ENCODE measurements at places on chromosomes 4 and X.

- no peak for DNase-seq
Measured at GRCh38 chrX:30642642-30643041, 10.6 kb upstream of the GK start.

DNA sequence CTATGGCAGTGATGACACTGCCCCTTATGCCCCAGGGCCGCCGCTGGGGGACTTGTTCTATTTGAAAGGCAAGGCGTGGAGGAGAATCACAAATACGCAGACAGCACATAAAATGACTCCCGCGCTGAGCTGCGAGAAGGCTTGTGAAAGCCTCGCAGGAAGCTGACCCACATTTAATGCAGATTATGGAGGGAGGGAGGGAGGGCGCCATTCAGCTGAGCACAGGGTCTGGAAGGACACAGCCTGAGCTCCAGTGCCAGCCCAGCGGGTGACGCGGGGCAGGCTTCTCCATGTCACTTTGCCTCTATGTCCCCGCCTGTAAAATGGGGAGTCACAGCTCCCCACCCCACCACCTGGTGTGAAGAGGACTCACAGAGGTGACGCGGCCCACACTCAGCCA, 14.3 kb downstream of the ABLIM2 start:
- DNase-seq: no peak

DNA sequence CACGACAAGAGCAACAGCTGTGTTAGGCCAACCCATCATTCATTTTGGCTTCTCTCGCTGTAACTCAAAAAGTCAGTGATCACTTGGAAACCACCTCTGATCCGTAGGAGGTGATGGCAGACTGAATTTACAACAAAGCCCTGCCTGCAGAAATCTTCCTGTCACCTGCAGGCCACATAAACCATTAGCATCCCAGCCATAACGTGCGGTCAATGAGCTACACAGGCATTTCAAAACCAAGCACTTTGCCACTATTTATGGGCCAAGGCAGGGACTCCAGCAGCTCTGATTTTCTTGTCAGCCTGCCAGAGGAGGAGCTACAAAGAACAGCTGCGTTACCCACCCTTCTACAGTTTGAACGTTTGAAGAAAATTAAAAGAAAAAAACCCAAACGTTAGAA, 228.1 kb upstream of the PPARGC1A start:
- no peak for DNase-seq

DNA sequence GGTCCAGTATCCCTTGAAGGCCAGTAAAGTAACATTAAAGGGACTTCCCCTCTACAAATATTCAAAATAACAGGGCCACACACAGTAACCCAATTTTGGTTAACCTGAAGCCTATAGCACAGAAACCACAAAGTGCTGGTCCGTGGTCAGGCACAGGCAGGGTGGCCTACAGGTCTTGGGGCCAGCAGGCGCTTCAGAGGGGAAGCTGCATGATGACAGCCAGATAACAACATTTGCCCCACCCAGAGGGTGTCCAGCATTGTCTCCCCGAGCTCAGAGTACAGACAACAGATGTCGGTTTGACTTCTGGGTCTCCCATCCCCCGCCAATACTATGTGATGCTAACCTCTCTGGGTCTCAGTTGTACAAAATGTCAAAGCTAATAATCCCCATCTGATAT, 51.1 kb downstream of the SH3KBP1 start:
- no peak for DNase-seq

GRCh38 chr4:23481566-23481965, 408.3 kb downstream of the PPARGC1A start:
- DNase-seq: no peak

GRCh38 chr4:103100691-103101090, 1.1 kb upstream of the BDH2 start:
- DNase-seq: no peak

DNA sequence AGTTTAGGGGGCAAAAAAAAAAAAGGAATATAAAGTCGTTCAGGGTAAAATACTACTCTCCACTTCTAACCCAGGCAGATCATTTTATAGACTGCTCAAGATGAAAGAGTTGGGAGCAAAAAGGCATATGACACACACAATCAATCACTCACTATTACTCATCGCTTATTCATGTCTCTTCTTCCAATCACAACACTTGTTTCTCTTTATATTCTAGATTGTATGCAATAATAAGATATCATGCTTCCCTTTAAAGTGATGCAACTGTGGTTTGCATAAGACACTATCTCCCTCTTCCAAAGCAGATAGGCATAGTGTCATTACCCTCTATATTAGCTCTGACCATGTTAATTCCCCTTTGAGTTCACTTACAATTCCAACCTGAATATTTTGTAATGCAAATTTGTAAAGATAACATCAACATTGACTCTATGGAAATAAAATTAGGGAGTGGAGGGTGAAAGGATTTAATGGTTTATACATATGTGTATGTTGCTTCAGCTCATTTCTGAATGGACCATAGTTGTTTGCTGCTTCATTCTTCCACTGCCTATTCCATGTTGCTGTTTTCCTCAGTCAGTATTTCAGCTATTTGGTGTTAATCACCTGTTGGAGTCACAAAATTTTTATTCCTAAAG, 154.9 kb upstream of the EPHA5 start:
- no peak for DNase-seq

DNA sequence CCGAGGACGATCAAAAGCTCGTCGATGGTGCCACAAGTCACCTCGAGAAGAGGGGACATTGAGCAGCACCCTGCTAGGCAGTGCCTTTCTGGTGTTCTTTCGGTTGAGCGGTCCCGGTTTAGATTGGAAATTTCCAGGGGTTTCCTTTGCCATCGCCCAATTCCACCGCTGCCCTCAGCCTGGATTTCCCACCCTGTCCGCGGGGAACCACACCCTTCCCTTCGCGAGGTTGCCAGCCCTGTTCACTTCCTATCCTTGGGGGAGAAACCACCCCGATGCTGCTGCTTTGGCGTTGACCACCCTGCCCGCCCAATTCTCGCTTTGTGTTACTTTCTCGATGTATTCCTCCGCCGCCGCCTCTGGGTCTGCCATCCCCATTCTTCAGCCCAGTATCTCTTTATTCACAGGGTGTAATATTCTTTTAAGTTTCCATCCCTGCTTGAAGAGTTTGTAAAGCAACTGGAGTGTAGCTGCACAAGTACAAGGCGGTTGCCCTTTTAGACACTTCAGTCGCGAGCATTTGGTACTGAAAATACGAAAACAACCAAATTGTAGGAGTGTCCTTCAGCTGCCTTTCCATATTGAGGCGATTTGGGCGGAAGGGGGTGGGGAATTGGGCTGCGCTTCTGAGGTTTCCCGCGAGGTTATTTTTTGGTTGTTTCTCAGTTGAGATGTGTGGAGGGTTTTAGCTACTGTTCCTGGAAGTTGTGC, 1.1 kb downstream of the OGT start:
- DNase-seq: peak; percentile 79
